HT1080 (cell line): ENCODE measurements at places on chromosomes 16 and 17. TPM values are rescaled to one million over a fixed set of nuclear protein-coding genes. Genes with fewer than 3 reads are reported as not detected.

The FOXF1 gene
- total RNA-seq: 0.10 TPM in 1 of 2 replicates, not detected in the other

DNA sequence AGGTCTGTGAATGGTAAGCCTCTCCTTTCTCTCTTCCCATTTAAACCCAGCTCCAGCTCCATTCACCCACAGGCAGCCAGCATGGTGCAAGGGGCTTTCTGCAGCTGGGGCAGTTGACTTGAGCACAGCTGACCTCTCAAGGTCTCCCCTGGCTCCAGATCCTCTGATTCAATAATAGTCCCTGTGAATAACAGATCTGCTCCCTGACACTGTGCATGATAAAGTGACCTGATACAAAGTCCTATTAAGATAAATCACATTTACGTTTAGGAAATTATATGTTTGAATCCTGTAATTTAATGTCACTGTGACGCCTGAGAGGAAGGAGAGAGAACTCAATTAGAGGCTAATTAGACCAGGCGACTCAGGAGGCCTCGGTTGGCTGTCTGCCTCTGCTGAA lies 540.4 kb upstream of the CDH11 start:
- DNase-seq: no peak

The RAI1 gene
- total RNA-seq: 5.9 and 9.5 TPM in 2 replicates

The KRTAP4-6 gene
- total RNA-seq: not detected in 2 replicates

- DNase-seq: no peak
Measured at GRCh38 chr16:43294-43693, 10.1 kb downstream of the POLR3K start.

The COX6A2 gene
- not detected in 2 replicates for total RNA-seq

GRCh38 chr17:56317351-56318208 lies 164.3 kb downstream of the ANKFN1 start:
- DNase-seq: no peak
